Stimulated activated CD8-positive, alpha-beta memory T cell treated with anti-CD3 and anti-CD28 coated beads, Interleukin-15, amount 100 ng/mL, for 48 hours (primary cell): ENCODE measurements at places on chromosomes 1 and 21.

DNA sequence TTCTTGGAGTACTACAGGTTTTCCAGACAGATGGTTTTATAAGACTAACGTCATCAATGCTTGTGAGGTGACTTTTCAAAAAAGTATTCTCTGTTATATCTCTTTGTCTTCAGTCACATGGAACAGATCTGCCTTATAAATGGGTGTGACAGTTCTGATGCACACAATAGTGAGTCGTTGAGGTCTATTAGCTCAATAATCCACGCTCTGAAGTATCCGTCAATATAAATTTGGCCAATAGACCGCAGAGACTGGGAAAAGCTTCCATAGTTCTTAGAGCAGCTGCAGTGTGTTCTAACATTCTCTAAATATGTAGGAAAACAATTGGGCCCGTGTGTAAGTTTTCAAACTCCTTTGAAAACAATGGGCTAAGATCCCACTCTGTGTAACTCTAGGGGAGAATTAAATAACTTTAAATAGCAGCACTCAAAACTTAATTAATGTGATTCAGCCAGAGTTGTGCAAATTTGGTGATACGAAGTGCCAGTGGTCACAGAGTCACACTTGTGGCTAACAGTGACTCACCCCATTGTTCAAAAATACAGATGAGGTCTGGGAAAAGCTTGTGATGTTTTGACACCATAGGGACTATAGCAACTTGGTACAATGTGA is 316.0 kb downstream of the LMO4 start:
- no peak for DNase-seq

DNA sequence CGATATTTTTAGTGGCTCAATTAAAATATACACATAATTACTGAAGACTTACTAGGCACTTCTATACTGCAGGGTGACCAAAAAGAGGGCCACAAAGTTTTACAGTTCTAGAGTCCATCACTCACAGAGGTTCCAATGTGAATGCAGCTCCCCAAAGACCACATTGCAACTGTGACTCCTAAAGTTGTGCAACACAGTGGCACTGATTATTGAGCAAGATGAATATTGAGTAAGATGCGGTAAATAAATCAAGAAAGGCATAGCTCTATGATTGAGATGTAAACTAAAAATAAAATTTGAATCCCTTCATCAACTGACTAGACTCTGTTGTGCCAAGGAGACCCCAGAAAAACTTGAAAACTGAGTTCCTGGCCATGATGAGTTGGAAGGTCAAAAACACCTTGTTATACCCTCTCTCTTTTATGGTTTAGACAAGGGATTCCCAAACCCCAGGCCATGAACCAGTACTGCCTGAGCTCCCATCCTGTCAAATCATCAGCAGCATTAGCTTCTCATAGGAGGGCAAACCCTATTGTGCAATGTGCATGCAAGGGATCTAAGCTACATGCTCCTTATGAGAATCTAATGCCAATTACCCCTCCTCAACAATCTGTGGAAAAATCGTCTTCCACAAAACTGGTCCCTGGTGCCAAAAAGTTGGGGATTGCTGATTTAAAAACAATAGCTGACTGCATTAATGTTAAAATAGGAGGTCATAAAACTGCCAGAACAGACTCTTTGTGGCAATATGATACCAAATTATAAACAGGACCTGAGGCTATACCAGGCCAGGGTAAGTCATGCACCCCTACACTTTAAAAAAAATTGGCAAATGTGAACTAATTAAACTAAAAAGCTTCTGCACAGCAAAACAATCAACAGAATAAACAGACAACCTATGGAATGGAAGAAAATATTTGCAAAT is 94.3 kb downstream of the ADGRL4 start:
- no peak for DNase-seq

GRCh38 chr1:156591181-156591431 is 470 bp upstream of the NAXE start:
- no peak for DNase-seq

DNA sequence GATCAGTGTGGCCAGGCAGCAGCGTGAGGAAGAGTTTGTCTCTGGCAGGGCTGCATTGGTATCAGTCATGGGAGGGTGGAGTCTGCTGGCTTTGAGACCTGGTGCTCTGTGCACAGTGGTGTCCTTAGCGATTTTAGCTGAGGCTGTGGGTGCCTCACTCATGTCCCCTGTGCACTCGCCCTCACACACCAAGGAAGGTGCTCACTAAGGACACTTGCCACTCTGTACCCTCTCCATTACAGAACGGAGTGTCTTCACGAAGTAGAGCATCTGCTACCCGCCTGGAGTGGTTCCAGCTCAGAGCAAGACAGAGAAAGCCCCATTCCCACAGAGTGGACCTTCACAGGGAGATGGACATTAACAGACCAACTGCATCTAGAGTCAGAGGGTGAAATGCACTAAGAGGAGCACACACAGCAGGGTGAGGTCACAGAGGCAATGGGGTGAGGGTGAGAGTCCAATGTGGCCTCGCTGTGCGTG is 117.9 kb downstream of the MATN1 start:
- no peak for DNase-seq

GRCh38 chr21:45802956-45803617 is 159.6 kb downstream of the PCBP3 start:
- DNase-seq = no peak

DNA sequence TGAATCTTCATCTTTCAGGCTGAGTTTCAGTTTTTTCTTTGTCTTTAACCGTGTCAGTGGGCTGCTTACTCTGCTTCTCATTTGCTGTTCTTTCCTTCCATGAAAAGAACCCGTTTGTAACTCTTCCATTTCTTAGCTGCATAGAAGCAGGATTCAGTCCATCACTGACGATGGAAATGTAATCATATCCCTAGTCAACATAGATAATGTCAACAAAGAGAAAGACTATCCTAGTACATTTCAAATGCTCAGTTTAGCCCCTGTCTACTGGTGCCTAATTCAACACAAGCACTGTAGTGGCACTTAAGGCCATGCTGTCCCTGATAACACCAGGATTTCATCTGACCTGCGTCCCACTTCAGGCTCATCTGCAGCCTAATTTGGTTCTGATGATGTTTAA is 376 bp downstream of the GBP1 start:
- DNase-seq = no peak

DNA sequence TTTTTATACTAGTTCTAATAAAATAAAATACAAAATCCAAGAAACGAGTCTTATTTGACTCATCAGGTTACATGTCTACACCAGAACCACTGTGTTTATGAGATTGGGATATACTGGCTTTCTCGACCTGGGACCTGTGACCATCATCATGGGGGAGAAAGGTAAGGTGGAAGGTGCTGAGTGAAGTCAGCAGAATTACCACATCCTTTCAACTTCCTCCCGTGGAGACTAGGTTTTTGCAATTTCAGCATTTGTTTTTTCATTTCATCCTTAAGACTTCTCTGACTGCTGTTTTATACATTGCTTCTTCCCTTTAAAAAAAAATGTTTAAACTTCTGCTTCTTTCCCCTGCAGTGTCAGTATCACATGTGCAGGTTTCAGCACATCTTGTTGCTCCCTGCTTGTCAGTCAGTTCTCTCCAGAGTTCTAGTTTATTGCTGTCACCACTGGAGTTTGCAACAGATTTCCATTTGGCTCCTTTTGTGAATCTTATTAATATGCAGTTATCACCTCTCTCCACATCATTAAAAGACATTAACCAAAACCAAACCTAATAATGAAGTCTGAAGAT is 60.4 kb upstream of the HAO2 start:
- DNase-seq = no peak

DNA sequence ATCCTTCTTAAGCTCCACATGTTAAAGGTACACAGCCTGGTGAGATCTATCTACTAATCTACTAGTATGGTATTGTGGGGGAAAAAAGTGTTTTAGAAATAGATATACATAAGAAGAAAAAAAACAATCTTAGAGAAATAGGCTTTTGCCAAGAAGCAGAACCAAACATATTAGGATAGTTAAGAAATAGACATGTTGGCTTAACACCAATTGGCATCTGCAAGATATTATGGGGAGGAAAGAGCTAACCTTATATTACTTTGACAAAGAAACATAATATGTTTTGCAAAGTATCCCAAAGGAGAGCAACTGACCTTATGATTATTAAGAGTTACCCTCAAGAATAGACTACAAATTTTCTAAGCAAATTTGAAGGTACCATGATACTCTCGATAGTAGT is 202.9 kb downstream of the BRINP3 start:
- DNase-seq = no peak

DNA sequence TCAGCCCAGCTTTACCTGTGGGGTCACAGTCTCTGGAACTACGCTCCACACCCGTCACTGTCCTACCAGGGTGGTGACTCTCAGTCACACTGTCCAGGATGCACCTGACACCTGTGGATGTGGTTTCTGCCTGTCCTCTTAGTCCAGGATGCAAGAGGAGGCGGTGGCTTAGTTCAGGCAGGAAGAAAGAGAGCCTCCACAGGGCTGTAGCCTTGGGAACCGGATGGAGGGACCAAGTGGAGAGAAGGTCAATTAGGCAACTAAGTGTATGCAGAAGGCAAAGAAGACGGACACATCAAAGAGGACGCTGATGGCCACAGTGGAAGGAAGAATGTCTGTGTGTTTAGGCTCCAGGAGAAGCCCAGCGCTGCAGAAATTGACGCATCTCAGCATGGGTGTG is 153.9 kb upstream of the IRF2BP2 start:
- no peak for DNase-seq

DNA sequence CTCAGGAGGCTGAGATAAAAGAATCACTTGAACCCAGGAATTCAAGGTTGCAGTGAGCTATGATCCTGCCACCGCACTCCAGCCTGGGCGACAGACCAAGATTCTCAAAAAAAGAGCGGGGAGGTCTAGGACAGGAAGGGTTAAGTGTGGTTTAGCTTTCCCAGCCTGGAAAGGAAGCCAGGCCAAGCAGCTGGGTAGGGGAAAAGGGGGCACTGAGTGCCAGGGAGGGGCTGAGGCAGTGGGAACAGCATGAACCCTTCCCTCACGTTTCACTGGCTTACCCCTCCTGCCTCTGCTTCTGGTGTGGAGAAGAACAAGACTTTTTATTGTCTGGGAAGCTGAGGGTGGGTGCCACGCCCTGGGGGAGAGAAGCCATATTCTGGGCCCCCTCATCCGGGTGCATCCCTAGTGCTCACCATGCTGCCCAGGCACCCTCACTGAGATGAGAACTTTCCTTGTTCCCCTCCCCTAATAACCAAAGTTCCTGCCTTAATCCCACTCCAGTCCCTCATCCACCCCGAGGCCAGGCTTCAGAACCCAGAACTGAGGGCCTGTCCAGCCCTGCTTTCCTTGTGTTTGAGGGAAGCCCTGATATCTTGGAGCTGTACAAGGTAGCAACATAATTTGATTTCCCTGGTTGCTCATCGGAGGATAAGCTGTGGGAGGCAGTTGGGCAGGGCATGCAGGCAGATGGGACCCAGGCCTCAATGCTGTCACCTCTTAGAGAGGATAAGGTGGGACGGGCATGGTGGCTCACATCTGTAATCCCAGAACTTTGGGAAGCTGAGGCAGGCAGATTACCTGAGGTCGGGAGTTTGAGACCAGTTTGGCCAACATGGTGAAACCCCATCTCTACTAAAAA is 2.0 kb upstream of the LMNA start:
- DNase-seq = no peak

DNA sequence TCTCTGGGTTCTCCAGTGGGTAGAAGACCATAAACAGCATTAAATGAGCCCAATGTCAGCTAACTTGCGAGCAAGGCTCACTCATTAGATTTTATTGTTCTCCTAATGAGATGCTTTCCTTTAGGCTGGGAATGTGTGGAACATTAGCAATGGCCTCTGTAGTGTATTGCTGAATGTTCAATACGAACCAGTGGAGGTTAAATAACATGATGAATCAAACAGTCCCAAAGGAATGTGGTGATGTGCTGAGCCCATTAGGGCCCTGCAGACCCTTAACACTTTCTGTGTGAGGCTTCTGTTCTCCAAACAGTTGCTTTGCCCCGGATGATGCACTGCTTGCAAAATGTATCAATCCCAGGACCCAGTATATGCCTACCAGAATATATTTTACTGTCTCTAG is 225.5 kb downstream of the ATG4C start:
- DNase-seq = no peak

GRCh38 chr1:150017206-150017750 is 6.8 kb upstream of the OTUD7B start:
- DNase-seq = no peak

GRCh38 chr1:156200044-156200443 is 6.1 kb downstream of the SLC25A44 start:
- DNase-seq = no peak

- DNase-seq = no peak
Measured at GRCh38 chr1:194159941-194160340, 973.5 kb upstream of the B3GALT2 start.

DNA sequence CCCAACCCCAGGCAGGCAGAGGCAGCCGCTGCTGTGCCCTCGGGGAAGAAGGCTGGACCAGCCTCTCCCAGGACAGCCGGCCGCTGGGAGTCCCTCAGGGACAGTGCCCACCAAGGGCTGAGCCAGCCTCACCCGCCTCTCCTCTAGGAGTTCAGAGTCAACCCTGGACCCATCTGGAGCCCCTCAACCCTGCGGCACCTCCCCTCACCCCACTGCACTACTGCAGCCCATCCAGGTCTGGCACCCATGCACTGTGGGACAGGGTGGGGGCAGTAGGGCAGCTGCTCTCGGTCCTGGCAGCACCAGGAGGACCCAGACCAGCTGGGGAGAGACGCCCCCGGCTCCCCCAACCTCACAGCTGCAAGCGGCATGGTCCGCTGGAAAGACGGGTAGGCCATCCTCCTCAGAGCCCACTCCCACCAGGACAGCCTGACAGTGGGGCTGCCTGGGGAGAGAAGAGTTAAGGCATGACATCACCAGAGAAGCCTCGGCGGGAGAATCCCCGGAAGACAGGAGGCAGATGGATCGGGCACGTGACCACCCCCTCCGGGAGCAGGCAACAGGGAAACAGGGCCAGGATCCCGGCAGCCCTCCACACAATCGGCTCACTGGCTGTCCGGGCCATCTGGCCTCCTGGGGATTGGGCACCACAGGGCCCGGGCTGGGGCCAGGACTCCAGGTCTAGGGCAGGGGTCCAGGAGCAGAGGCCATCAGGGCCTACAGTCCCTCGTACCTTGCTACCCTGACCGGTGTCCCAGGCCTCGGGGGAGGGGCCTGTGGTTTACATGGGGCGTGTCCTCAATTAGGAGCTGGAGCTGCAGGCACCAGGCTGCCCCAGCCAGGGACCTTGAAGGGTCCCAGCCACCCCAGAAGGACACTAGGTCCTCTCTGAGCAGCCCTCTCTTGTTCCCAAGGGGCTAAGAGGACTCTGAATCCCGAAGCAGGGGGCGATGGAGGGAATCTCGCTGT is 3.1 kb downstream of the ACAP3 start:
- DNase-seq = no peak

DNA sequence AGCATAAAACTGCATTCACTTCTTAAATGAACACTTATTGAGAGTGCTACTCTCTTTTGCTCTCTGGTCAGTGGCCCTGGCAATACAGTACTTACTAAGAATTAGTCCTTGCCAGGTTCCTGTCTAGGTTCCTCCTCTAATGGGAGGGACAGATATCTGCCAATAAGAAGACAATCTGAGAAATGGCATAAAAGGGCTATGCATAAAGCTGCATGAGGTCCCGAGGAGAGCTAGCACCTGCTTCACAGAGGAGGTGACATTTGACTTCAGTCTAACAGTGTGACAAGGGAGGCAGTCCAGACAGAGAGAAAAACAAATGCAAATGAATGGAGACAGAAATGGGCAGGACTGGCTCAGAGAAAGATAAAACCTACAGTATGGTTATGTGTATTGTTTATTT is 357.1 kb upstream of the SGIP1 start:
- no peak for DNase-seq

- DNase-seq = no peak
Measured at GRCh38 chr1:56062625-56063024, 516.7 kb downstream of the PLPP3 start.
